ENCODE measurements at places on chromosomes 3 and 15. TPM values are rescaled to one million over a fixed set of nuclear protein-coding genes. Genes with fewer than 3 reads are reported as not detected.
A peak's percentile ranks its signal among the peaks of the same experiment; 100 is the strongest.

Gene ZNF609
- total RNA-seq: 37.0 TPM

Gene MITF
- total RNA-seq: 24.3 TPM

Gene NISCH
- total RNA-seq: 104 TPM

Gene THRB
- total RNA-seq: 10.1 TPM

Gene TLR9
- total RNA-seq: not detected

Gene CDCP1
- total RNA-seq: 24.3 TPM

Gene TRIM71
- 2.4 TPM for total RNA-seq

Gene RBP2
- 9.3 TPM for total RNA-seq

Gene NEK10
- total RNA-seq: 1.5 TPM

Gene SPATA12
- 0.17 TPM for total RNA-seq

DNA sequence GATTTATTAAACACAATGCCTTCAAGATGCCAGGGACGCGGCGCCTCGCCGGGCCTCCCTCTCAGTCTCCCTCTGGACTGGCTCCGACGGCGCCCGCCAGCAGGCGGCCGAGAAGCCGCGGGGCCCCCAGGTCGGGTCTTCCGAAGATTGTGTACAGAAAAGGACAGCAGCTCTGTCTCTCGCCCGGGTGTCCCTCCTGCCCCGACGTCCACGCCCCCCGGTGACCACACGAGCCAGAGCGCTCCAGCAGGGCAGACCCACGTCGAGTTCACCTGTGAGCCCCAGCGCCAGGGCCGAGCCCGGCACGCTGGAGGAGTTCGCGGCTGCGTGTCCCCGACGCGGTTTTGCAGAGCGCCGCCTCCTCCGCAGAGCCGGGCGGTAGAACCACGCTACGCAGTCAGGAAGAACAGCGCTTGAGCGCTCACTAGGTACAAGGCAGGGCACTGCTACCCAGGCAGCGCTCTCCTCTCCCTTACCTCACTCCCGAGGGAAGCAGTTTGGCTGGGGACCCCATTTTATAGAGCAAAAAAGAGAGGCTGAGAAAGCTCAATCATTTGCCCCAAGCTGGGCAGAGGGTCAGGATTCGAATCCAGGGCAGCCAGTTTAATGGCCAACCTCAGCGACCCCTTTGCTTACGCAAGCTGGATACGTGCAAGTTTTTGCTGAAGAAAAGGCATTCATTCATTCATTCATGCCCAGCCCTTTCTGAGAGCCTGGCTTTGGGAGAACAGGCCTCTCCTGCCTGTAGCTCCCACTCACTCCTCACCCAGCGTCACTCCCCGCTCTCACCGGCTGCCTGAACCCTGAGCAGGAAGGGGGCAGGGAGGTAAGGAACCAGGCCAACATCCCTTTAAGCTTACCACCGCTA is 3.0 kb upstream of the TLE3 start:
- peak; percentile 77 for DNase-seq

DNA sequence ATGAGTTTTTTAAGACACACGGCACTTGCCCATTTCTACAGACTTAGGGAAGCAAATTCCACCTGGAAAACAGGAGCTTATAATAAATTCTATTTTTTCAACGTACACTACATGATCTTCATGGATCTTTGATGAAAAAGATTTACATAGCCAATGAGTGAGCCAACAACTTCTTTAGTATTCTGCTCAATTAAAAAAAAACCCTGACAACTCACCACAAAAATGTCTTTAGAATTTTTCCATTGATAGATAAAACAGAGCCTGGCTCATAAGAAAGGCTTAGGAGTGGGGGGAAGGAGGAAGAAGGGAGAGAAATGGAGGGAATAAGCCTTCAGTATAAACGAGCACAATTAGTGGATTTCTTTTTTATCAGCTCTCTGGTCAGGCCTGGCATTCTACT is 126.7 kb downstream of the ATP10A start:
- DNase-seq: no peak

DNA sequence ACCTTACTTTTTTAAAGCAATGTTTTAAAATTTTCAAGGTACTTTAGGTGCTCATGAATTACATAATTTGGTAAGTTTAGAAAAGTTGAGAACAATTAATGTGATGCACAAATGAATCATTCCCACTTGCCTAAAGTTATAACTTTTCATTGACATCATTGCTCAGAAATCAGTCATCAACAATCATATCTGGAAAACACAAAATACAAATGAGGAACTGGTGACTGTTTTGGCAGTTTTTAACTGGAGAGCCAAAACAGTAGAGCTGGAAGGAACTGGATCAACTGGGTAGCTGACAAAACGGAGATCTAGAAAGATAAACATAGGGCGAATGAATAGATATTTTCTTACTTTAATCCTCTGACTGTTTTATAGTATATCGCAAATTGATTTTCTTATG is 767.1 kb downstream of the IGSF11 start:
- DNase-seq: no peak

DNA sequence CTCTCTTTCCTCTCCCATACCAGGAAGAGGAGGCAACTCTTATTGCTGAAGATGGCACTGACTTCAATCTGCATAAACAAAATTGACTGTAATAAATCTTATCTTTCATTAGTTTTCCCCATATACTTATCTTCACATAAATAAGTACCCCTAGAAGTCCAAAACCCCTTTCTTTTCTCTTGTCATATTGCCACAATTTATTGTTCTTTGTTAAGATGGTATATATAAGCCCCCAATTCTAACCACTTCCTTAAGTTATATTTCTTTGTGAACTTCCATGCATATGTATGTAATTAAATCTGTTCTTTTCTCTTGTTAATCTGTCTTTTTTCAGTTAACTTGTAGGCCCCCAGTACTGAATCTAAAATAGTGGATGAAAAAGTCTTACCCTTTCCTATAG is 68.8 kb downstream of the TNIK start:
- DNase-seq: no peak

DNA sequence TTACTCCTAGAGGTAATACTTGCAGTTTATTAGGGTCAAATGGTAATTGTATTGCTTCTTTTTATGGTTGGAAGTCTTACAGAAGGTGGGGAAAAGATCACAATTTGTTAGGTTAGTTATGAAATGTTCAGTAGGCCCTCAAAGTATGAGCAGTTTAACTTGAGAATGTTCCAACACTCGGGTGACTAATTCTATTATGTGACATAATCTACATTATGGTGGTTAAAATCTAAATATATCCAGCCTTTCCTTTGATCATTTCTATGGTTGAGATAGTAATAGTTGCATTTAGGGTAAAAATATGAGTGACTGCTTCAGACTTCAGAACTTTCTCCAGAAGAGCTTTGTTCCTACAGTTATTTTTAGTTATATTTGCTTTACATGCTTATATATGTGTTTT is 19.6 kb upstream of the FBXO22 start:
- no peak for DNase-seq

- no peak for DNase-seq
These were observed 480 bp downstream of the CHRNA7 start for GRCh38 chr15:32030795-32031194.

- DNase-seq: no peak
These were observed 23.9 kb upstream of the HEG1 start for GRCh38 chr3:125079675-125080045.

DNA sequence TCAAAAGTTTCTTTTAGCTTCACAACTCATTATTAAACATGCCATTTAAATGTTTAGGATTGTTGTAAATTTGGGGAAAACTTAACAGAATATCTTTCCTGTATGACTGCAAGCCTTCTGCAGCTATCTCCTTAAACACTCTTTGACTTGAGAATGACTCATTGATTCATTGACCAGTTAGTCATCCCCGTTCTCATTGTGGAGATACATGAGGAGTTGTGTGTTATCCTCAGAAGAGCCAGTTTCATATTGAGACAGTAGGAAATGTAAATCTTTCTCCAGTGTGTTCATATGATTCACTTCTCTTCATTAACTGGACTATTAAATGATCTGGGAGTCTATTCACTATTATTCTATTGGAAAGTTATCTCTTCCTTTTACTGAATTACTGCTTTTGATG is 83.0 kb downstream of the CRYGS start:
- no peak for DNase-seq

- DNase-seq: no peak
These were observed 34.7 kb downstream of the POLG start for GRCh38 chr15:89299896-89300295.
